ENCODE measurements at places on chromosomes 3 and 15.

DNA sequence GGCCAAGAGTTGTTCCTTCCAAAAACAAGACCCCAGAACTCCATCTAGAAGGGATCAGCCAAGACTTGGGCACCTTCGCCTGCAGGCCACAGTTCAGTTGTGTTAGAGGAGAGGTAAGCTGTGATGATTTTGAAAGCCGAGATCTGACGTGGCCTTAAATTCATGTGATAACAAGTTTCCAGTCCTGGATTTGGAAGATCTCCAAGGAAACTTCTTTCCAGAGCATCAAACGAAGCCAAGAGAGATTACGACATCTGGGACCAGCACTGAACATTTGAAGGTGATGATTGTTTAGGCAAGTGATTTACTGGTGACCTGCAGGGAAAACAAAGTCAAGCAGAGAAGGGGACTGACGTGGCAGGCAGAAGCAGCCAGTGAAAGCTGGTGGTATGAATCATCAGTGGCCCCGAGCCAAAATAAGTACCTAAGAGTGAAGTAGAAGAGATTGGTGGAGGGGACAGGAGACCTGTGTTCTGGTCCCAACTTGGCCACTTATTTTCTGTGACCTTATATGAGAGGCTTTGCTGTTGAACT is 339.0 kb upstream of the PROK2 start:
- DNase-seq, result no peak

DNA sequence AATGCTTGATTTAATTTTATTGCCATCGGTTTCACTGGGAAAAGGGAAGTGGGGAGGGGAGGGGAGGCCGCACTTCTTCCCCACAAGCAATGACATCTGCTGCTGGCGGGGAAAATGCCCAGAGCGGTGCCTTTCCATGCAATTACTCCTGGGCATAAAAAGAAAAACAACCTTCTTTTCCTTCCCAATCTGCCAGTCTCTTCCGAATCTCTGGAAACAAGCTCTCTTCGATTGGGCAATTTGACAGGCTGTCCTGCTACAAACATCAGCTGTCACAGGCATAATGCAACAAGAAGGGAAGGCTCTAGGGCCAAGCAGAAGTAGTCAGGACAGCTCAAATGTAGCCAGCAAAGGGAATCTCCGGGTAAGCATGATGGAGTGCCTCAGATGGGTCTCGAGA is 93.4 kb upstream of the STRIT1 start:
- no peak for DNase-seq

DNA sequence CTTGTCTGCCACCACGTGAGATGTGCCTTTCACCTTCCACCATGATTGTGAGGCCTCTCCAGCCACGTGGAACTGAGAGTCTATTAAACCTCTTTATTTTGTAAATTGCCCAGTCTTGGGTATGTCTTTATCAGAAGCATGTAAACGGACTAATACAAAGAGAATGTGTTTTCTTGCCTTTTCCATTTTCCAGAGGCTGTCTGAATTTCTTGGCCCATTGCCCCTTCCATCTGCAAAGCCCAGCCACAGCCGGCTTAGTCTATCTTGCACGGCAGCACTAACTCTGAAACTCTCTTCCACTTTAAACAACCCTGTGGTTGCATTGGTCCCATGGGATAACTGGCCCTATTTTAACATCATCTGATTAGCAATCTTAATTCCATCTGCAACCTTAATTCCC is 215.3 kb downstream of the LRTM1 start:
- DNase-seq, result no peak

DNA sequence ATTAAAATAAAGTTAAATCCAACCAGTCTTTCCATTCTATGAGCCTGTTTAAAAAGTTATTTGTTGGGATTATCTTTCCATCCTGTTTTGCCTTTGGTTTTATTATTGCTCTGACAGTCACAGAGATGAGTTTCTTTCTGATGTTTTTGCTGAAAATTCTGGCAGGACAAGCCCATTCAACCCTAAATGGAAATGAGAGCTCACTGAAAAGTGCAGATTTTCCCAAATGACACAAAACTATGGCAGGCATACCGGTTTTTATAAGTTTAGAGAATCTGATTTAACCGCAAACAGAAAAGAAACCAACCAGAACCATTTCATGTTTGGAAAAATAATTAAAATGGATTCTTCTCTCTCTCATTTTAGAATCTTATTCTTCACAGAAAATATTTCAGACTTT is 238.1 kb upstream of the SGO1 start:
- no peak for DNase-seq

DNA sequence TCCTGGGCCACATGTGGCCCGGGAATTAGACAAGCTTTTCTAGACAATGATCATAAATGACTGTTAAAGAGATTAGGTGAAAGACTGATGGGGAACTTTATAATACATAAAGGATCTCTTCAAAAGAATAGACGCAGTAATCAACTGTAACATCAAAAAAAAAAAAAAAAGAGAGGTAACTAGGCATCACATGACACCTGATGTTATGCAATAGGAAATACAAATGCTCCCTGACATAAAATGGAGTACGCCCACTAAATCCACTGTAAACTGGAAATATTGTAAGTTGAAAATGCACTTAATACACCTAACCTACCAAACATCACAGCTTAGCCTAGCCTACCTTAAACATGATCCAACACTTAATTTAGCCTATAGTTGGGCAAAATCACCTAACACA is 27.2 kb downstream of the GSK3B start:
- DNase-seq, result no peak

- peak; percentile 32 for DNase-seq
These were observed 89.4 kb upstream of the NTRK3 start for GRCh38 chr15:88345962-88346361.

- DNase-seq, result no peak
These were observed 7.0 kb upstream of the OXTR start for GRCh38 chr3:8776406-8776805.

DNA sequence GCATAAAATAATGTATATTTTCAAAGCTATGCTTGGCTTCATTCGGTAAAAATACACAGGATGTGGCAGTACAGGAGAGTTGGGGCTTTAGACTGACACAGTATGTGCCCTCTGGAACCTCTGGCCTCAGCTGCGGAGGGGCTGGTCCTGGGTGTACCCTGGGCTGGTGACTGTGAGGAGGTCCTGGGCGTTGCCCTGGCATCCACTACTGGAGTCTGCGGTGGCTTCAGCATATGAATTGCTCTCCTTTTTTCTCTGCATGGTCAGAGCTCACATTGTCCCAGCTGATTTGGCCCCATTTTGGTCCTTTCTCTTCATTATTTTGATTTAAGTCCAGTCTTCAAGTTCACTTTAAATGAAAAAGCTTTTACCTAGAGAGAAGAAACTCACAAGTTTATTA is 40.5 kb upstream of the CORO2B start:
- no peak for DNase-seq

GRCh38 chr3:17752876-17753631 is 10.6 kb upstream of the TBC1D5 start:
- DNase-seq, result no peak

GRCh38 chr15:80217327-80217900 is 34.6 kb downstream of the CTXND1 start:
- DNase-seq, result no peak

- DNase-seq, result no peak
These were observed 62.7 kb upstream of the ICE2 start for GRCh38 chr15:60541481-60542299.

DNA sequence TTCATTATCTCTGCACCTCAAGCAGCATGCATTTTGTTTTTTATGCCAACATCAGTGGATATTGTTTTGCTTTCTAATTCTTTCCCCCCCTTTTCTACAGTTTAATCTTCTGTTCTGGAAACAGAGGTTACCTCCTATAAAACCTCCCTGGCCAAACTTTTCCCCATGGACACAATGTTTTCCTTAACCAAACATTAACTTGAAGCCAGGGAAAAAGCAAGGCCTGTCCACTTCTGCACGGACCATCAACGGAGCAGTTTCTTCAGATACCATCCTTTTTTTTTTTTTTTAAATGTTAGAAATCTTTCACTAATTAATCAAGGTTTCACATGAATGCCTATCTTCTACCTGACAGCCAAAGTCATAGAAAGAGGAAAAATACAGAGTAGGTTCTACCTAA is 127.0 kb downstream of the ADAMTS9 start:
- no peak for DNase-seq

DNA sequence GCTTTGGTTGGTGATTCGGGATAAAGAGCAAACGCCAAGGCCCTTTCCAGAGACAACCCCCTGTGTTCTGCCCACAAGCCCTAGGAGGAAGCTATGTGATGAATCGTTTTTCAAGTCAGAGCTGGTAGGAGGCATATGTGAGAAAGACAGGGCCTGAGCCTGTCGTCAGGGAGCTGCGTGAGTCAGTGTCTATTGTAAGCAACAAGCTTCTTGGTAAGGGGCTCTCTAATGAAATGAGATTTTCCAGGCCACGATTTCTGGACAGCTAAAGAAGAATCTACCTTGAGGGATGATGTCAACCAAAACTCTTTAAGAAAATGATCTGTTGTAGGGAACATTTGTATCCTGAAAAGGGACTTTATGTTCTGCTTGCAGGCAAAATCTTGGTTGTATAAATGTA is 318.9 kb upstream of the IL12A start:
- peak; percentile 18 for DNase-seq

- DNase-seq, result no peak
These were observed 181.2 kb downstream of the FOXP1 start for GRCh38 chr3:71402280-71402679.

DNA sequence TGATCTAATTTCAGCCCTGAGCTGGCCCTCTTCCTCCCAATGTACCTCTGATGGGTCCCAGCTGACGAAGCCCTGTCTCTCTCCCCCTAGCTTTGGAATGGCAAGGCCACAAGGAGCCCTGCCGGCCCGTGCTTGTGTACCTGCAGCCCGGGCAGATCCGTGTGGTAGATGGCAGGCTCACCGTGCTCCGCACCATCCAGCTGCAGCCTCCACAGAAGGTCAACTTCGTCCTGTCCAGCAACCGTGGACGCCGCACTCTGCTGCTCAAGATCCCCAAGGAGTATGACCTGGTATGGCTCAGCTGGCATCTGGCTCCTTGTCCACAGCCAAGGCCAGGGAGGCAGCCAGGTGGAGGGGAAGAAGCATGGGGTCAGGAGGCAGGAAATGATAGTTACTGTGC is 14.2 kb downstream of the DUOX1 start:
- no peak for DNase-seq

DNA sequence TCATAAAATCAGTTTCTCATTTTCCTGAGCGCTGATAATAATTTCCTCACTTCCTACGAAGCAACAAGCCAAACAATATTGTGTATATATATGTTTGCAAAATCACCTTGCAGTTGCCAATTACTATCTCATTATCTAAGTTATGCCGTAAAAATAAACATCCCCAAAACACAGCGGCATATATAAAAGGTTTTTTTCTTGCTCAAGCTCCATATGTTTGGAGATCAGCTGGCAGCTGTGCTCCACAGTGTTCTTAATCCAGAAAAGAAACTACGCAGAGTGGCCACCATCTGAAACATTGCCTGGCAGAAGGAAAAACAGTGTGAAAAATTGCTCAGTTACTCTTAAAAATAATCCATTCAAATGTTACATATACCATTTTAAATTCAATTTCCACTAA is 951.4 kb downstream of the PLOD2 start:
- no peak for DNase-seq

GRCh38 chr3:35305406-35305805 is 333.9 kb upstream of the ARPP21 start:
- no peak for DNase-seq

DNA sequence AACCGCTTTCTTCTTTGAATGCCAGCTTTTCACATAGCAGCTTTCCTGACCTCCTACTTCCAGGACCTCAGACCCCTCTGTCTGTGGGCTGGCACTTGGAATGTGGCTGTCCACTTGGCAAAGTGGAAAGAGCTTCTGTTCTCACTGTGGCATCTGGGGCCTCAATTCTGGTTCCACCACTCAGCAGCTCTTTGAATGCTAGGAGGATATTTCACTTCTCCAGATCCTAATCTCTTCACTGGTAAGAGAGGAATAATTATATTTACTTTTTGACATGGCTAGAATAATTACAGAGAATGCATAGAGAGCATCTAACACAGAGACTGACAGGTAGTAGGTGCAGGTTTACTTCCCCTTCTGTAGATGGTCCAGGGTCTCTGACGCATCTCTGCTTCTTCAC is 405.9 kb downstream of the LPP start:
- no peak for DNase-seq

GRCh38 chr3:111961461-111962164 is 17.2 kb upstream of the ABHD10 start:
- no peak for DNase-seq

Data from SK-N-SH (cell line).